ENCODE measurements at places on chromosomes 5 and 9.

- DNase-seq, result no peak
These were observed 37.1 kb downstream of the NEUROG1 start for GRCh38 chr5:135498637-135498995.

DNA sequence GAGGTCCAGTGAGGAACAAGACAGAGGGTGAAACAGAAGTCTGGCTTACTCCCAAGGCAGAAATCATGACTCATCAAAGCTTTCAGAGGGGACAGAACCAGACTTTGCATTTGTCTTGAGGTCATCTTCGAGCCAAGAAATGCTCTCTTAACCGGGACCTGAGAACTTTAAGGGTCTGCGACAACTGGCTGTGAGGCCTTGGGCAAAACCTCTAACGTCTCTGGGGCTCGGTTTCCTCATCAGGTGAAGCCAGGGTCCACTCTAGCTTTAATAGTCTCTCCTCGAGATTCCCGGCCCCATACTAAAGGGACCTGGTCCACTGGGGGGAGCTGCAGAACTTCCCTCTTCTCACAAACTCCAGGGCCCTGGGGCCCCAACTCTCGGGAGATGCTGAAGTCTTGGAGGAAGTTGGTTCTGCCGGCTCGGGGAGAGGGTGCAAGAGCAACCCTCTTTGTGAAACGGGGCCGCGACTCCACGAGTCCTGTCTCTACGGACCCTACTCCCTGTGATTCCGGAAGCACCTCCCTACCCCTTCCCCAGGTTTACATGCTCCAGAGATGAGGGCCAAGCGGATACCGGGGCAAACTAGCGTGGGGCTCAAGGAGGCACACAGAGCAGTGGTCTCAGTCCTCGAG, 2.6 kb downstream of the GLIS3 start:
- DNase-seq, result peak; percentile 75

DNA sequence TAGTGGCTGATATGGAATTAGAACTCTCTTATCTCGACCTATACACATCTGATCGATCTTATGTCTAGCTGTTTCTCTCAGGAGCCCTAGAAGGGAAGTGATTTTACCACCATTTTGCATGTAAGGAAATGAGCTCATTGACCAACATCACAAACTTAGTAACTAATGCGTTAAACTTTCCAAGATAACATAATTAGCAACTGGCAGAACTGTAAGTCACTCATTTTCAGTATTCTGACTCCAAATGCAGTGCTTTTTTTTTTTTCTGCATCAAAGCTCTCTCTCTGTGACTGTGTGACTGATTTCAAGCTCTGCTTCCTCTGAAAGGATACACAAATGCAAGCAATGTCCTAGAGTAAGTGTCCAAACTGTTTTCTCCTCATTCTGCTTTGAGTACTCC, 68.1 kb upstream of the FBXL7 start:
- DNase-seq, result no peak

- DNase-seq, result no peak
These were observed 68.5 kb downstream of the LMX1B start for GRCh38 chr9:126682113-126682810.

- no peak for DNase-seq
These were observed 552.4 kb downstream of the PDE4D start for GRCh38 chr5:59341155-59341554.
